HS-27A (cell line): ENCODE measurements at places on chromosomes 11 and 22.

DNA sequence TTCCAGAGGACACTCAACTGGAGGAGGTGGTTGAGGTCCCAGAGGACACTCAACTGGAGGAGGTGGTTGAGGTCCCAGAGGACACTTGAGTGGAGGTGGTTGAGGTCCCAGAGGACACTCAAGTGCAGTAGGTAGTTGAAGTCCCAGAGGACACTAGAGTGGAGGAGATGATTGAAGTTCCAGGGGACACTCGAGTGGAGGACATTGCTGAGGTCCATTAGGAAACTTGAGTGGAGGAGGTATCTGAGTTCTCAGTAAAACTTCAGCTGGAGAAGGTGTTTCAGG is 39.7 kb downstream of the ZNF195 start:
- DNase-seq = no peak

GRCh38 chr22:38464992-38465672 is 2.8 kb upstream of the KDELR3 start:
- DNase-seq = no peak

GRCh38 chr22:19966908-19967750 is 25.5 kb upstream of the TXNRD2 start:
- no peak for DNase-seq

DNA sequence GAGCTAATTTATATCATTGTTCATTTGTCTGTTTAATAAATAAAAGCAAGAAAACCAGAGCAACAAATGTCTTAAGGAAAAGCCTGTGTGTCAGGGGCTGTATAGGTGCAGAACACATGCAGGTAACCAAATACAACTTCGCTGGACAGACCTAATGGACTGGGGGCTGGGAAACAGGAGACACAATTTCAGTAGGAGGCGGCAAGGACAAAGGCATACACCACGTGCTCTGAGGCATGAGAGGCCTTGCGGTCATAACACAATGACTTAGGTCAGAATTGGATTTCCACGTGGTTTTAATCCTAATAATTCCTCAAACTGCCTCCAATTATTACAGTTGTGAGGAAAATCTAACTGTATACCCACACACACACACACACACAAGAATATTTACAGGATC is 8.7 kb upstream of the GLB1L3 start:
- no peak for DNase-seq

DNA sequence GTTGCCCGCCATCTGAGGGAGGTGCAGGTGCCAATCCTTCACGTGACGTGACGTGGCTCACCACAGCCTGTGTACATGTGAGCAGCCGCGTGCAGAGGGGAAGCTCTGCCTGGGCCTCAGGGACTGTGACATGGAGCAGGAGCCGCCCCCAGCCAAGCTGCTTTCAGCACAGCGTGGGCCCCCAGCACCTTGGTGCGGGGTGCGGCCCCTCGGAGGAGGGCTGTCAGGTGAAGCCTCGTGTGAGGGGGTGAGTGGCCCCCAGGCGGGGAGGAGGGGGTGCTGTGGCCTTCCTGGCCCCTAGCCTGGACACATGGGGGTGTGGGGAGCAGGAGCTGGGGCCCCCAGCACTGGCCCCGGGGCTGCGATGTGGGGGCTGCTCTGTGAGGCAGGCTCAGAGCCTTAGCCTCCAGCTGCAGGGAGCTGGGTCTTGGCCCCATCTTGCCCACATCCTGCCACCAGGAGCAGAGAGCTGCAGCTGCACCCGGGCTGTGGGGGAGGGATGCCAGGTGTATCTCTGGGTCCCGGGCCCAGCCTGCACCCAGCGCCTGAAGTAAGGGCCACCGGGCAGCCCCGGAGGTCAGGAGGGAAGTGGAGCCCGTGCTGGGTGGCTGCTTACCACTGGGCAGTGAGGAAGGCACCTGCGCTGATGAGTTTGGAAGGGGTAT is at the start of gene ADORA2A:
ADORA2A (plus strand) TSS at position 100 of the 665 bp plus-strand sequence. CDS start 5,806 bp downstream, outside the sequence.
- no peak for DNase-seq

DNA sequence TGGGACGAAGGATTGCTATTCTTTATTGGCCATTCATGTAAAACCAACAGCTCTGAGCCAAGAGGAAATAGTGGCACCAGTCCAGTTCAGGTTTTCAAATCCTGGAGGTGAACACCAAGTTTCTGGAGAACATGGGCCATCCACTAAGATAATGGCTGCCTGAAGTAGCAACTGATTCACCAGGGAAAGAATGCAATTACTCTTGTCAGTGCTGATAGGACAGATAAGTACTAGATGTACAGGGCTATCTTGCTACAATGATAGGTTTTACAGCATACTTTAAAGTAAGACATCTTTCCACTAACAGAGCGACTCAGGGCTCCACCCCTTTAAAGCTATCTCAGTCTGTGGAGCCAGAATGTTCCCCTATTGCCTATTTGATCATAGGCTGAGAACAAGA is 36.8 kb upstream of the APOA1 start:
- DNase-seq = no peak

GRCh38 chr11:85170184-85170583 is 457.0 kb downstream of the DLG2 start:
- DNase-seq = no peak

GRCh38 chr22:22185844-22186499 is 58.6 kb upstream of the VPREB1 start:
- no peak for DNase-seq

GRCh38 chr22:21726650-21727049 is 8.9 kb downstream of the YPEL1 start:
- no peak for DNase-seq

- no peak for DNase-seq
These were observed 536 bp downstream of the YWHAH start for GRCh38 chr22:31944700-31945442.

DNA sequence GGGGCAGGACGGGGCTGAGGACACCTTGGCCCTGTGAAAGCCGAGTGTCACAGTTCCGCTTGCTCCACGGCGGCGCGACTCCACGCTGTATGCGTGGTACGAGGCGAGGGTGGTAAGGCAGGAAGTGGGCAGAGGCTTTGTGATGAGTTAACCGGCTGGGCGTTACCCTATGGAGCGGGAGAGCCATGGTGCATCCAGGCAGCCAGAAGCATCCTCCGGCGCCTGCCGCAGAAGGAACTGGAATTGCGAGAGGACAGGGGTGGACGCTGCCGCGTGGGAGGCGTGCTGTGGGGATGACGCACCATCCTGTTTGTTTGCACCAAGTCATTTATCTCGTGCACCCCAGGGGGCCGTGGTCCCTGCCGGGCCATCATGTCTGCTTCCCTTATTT is 643.9 kb downstream of the BRD1 start:
- no peak for DNase-seq

DNA sequence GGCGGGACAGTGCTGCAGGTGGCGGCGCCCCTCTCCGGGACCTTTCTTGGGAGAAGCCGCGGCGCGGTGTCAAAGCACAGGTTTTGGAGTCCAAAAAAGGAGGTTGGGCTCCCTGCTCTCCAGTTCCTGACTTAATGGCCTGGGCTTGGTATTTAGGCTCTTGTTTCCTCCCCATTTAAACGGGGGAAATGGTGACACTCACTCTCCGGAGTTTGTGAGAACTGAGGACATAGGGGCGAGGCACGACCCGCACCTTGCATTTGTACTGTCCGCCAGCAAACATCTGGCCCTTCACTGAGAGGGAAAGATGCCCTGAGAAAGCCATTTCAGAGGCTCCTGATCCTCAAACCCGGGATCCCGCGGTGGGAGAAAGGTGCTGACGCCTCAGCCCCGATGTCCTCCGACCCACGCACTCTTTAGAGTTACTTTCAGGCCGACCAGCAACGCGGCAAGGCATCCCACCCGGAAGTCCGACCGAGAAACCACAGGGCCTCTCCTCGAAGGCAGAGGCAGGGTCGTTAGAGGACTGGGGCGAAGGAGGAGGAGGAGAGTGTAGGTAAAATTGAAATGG is 2.9 kb upstream of the WDR74 start:
- no peak for DNase-seq

- DNase-seq = no peak
These were observed 592.9 kb downstream of the TBC1D22A start for GRCh38 chr22:47355388-47355725.

DNA sequence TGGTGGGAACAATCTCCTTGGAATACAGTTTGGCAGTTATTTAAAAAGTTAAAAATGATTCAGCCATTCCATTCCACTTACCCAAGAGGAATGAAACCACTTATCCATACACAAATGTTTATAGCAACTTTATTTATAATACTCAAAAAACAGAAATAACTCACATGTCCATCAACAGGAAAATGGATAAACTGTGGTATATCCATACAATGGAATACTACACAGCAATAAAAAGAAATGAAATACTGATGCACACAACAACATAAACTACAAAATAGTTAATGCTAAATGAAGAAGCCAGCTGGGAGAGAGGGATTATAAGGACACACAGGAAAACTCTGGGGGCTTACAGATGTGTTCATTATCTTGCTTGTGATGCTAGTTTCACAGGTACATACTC is 64.7 kb downstream of the FCHSD2 start:
- DNase-seq = no peak

- peak; percentile 75 for DNase-seq
These were observed 52.7 kb upstream of the CCND1 start for GRCh38 chr11:69588270-69588669.

DNA sequence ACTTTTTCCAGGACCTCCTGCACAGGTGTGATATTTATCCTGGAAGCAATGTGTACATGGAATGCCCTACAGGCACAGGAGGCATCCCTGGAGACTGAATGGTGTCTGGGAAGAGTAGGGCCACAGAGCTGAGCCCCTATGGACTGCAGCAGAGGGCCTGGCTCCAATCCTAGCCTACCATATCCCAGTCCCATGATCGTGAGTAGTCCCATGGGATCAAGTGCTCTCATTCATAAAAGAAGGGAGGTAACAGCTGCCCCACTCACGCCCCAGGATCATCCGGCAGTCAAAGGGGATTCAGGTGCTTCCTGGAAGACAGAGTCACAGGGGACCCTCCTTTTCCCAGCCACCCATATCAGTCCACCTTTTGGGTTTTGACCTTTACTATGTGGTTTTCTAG is 24.0 kb downstream of the ANKK1 start:
- no peak for DNase-seq

DNA sequence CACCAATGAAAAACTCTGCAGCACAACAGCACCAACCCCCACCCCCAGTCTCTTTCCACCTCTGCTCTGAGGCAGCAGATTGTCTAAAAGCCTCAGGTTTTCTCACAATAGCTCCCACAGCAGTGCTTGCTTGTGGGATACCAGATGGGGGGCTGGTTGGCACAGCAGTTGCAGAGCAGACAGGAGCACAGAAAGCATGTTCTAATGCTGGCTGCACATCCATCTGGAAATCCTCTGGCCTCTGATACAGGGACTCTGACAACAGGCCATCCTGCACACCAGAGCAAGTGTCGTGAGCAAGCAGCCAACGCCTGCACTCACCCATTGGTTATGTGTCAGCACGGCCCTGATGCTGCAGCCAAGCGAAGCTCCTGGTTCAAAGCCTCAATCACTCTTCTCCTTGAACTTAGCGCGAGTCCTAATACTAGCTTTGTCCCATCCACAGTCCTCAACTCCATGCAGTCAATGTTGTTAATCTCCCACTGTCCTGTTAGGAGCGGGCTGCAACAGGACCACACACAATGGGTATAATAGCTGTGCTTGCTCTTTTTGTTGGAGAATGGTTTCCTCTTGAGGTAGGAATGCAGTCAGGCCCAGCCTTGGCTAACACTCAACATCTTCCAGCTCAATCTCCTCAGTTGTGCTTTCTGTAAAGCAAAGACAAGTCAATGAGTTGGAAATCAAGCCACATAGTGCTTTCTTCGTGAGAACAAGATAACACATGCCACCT is 30.3 kb downstream of the VSTM5 start:
- no peak for DNase-seq

- no peak for DNase-seq
These were observed 36.4 kb upstream of the LINC01488 start for GRCh38 chr11:69445131-69445470.

DNA sequence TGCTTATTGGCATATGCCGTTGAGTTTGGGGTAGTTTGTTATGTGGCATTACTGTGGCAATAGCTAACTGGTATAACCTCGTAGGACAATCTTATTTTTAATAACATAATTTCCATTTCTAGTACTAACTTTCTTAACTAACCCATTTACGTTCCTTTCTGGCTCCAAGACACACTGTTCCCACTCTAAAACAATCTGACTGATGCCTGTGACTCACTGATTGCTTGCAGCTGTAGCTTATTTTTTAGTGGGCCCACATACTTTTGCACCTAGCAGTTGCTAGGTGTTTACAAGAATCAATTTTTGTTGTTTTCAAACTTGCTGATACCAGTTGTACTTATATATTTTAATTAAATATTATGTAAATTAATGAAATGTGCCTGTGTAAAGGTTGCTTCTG is 52.2 kb downstream of the FAT3 start:
- DNase-seq = no peak

- DNase-seq = no peak
These were observed 48.2 kb downstream of the RTN4R start for GRCh38 chr22:20219667-20220628.

DNA sequence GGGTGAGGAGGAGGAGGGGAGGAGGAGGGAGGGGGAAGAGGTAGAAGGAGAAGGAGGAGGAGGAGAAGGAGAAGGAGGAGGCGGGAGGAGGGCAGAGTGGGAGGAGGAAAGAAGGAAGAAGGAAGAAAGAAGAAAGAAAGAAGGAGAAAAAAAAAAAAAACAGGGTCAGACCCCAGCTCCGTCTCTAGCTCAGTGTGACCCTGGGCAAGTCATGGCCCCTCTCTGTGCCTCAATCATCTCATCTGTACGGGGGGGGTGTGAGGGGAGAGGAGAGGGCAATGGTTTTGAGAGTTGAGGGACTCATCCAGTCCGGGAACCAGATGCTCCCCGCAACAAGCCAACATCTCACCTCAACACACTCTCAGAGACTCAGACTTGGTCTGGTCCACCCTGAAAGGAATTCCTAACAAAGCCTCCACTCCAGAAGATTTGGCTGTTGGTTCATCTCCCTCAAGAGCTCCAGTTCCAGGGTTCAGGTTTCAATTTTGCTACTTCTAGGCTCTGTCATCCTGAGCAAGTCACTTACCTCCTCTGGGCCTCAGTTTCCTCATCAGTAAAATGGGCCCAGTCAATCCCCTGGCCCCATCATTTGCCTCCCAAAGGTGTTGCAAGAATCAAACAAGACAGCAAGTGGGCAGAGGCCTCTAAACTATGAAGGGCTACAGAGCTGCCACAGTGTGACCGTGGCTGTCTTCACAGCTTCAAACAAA is 7.7 kb downstream of the CARD10 start:
- no peak for DNase-seq

GRCh38 chr22:27318516-27318915 is 483.0 kb downstream of the MN1 start:
- DNase-seq = no peak

GRCh38 chr11:69891421-69892236 is 72.4 kb upstream of the FGF3 start:
- no peak for DNase-seq

GRCh38 chr11:19978668-19979518 is 181.4 kb downstream of the DBX1 start:
- DNase-seq = peak; percentile 7
